Pancreas (tissue), 10 donors: ENCODE measurements at places on chromosomes 2 and 18. TPM values are rescaled to one million over a fixed set of nuclear protein-coding genes. Genes with fewer than 3 reads are reported as not detected.

The IL1RL1 gene
- total RNA-seq, result 1.7 TPM

The UGT1A4 gene
- 0.19 TPM for total RNA-seq

The C2orf80 gene
- total RNA-seq, result not detected

The MAP3K19 gene
- total RNA-seq, result not detected

The NFATC1 gene
- 4.0 TPM for total RNA-seq

The ALK gene
- total RNA-seq, result 0.08 TPM

The LOXHD1 gene
- total RNA-seq, result 0.15 TPM

The PROC gene
- total RNA-seq, result not detected

The DGUOK gene
- 13.1 TPM for total RNA-seq

DNA sequence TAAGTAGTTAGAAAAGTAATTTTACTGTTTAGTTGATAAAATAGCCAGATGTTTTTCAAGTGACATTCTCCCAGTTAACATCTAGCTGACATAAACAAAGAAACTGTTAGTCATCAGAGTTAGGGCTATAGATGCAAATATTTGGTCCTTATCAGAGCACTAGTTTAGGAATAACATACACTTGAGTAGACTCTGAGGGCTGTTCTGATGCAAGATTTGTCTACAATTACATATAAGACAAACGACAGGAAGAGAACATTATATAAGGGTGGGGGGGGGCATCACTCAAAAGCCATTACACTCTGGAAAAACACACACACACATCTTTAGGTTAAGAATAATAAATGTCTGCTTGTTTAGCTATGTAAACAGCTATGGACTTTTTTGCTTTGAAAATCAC lies 554.4 kb upstream of the LRRTM1 start:
- DNase-seq, result no peak

DNA sequence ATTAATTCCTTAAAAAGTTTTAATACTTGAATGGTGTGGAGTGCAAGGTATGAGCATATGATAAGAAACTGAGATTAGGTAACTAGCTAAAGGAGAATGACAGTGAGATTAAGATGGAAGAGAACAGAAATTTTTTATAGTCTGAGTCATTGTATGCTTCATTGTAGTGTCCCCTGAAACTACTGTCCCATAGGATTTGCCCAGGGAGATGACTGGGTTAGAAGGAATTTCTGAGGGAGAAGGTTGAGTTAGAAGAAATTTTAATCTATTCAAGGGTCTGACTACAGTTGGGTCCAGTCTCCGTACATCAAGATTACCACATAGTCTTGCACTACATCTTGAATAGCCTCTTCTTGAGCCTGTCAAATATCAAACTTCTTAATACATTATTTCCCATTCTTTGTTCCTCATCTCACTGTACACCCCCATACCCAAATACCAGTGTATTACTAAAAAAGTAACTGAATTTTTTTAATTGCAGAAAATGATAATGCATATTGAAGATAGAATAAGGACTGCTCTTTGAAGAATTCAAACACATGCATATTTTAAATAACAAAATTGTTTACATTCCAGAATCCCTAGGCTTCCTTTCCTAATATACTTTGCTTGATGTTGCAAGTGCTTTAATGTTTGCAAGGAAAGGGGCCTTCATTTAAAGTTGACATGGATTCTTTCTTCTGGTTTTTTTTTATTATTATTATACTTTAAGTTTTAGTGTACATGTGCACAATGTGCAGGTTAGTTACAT lies 314.3 kb upstream of the COL3A1 start:
- no peak for DNase-seq

DNA sequence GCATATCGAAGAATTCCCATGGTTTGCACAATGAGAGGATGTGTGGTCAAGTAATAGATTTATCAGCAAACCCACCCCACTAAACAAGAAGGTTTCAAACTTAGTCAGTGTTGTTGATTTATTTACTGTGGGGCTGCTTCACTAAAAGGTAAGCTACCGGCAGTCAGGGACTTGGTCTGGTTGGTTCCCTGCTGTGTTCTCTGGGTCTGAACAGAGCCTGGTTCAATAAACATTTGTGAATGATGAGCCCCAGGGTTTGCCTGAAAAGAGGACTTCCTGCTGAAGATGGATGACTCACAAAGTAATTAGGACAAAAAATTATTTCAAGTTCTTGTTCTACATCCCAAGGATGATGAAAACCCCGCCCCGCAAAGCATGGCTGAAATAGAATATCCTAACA lies 108.3 kb downstream of the SPP2 start:
- no peak for DNase-seq

DNA sequence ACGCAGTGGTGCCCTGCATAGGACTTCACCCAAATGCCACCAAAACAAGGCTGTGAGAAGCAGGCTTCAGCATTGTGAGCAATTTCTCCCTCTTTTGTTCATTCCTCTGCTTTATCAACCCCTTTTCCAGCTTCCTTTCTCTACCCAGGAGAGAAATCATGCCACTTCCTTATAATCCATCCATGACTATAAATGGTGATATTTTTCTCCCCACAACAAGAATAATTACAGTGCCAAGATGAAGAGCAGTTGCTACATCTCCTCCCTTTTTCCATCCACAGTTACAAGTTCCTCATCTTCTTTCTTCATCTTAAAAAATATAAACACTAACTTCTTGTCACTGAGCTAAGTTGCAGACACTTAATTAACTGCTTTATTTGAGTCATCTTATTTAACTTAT lies 167.2 kb downstream of the ANTXR1 start:
- DNase-seq, result no peak

- no peak for DNase-seq
Measured at GRCh38 chr2:68911709-68912108, 40.5 kb upstream of the BMP10 start.

DNA sequence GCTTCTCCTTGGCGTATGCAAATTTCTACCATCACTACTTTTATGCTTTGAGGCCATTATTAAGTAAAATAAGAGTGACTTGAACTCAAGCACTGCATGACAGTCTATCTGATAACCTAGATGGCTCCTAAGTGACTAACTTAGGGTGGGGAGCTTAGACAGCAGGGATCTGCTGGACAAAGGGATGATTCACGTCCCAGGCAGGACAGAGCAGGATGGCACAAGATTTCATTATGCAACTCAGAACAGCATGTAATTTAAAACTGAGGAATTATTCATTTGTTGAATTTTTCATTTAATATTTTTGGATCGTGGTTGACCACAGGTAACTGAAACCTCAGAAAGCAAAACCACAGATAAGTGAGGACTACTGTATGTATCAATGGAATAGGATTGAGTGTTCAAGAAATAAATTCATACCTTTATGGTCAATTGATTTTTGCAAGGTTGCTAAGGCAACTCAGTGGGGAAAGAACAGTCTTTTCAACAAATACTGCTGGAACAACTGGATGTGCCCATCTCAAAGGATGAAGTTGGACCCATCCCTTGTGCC lies 115.3 kb downstream of the MBD2 start:
- DNase-seq, result no peak

- DNase-seq, result no peak
Measured at GRCh38 chr18:3223356-3223755, 3.6 kb upstream of the MYOM1 start.

DNA sequence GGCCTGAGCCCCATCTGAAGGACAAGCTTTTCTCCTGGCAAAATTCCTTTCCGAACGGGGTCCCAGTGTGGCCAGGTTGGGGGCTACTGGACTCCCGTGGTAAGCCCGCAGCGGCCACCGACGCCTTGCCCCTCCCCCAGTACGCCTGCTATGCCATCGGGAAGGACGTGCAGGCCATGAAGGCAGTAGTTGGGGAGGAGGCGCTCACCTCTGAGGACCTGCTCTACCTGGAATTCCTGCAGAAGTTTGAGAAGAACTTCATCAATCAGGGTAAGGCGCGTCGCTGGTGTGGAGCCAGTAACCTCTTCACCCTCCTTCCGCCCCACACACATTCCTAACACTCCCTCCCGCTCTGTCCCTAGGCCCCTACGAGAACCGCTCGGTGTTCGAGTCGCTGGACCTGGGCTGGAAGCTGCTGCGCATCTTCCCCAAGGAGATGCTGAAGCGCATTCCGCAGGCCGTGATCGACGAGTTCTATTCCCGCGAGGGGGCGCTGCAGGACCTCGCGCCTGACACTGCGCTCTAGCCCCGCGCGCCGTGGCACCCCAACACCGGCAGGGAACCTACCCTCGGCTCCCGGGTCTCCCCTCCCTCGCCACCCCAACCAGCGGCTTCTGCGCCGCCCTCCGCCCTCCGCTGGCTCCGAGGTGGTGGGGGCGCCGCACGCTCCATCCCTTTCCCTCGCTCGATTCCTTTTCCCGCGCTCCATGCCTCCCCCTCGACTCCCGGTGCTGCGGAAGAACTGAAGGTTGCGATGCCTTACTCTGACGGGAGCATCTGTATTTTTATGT lies 13.6 kb upstream of the ANKRD53 start:
- peak; percentile 32 for DNase-seq

- DNase-seq, result peak; percentile 67
Measured at GRCh38 chr2:229273723-229274338, 2.7 kb upstream of the PID1 start.

- no peak for DNase-seq
Measured at GRCh38 chr2:43062058-43062457, 164.3 kb downstream of the ZFP36L2 start.

DNA sequence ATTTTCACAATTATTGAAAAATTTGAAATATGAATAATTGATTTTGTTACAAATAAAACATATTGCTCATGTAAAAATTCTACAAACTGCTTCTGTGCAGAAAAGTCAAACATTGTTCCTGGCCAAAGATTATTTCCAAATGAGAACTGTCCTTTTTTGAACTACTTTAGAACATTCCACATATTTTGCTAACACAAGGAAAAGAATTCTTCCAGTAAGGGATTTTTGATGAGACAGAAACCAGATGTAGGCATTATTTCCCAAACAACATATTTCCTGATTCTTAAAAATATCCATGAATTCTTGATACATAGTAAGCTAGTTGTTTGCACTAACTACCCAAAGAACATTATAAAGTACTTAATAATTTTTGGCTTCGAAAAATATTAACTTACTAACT lies 715.2 kb downstream of the CCDC85A start:
- DNase-seq, result no peak

- DNase-seq, result no peak
Measured at GRCh38 chr2:151638191-151638933, 95.9 kb downstream of the NEB start.

DNA sequence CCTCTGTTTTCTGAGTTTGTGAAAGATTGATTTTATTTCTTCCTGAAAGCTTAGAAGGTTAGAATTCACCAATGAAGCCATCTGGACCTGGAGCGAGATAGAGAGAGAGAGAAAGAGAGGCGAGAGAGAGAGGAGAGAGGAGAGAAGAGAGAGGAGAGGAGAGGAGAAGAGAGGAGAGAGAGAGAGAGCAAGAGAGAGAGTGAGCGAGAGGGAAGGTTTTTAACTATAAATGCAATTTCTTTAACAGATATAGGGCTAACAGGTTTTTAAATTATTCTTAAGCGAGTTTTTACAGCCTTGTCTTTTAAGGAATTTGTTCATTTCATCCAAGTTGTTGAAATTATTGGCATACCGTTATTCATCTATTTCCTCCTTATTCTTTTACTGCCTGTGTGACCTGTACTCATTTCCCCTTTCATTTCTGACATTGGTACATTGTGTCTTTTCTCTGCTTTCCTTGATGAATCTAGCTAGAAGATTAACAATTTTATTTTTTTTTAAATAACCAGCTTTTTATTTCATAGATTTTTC lies 56.1 kb downstream of the BABAM2 start:
- DNase-seq, result no peak

DNA sequence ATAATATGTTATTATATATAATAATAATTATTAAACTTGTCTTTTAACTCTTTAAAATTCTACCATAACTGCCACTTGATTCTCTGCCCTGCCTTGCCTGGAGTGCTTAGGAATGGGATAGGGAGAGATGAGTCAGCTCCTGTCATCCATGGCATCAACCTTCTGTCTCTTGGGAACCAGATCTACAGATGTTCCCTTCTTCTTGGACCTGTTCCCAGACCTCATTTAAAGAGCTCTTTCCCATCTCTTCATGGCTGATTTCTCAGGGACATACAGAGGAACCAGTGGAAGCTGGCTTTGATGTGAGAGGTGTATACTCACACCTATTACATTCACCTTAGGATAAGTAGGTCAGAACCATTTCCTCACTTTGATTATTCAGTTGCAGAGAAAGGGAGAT lies 155.3 kb upstream of the MYO3B start:
- no peak for DNase-seq
